ENCODE measurements at places on chromosomes 16 and 17. TPM values are rescaled to one million over a fixed set of nuclear protein-coding genes. Genes with fewer than 3 reads are reported as not detected.
A peak's percentile ranks its signal among the peaks of the same experiment; 100 is the strongest.

GRCh38 chr16:23351360-23351759, 49.3 kb downstream of the SCNN1B start:
- DNase-seq: peak; percentile 87

Gene CSHL1
- total RNA-seq: not detected

GRCh38 chr16:72122308-72122707, 28.7 kb downstream of the DHX38 start:
- DNase-seq: no peak

GRCh38 chr16:31488468-31489297, 5.8 kb downstream of the SLC5A2 start:
- DNase-seq: no peak

Gene HOXB8
- 7.4 TPM for total RNA-seq

GRCh38 chr16:18792836-18793433, 2.8 kb upstream of the RPS15A start:
- no peak for DNase-seq

Gene CLN3
- total RNA-seq: 123 TPM

Gene STX1B
- total RNA-seq: 0.52 TPM

DNA sequence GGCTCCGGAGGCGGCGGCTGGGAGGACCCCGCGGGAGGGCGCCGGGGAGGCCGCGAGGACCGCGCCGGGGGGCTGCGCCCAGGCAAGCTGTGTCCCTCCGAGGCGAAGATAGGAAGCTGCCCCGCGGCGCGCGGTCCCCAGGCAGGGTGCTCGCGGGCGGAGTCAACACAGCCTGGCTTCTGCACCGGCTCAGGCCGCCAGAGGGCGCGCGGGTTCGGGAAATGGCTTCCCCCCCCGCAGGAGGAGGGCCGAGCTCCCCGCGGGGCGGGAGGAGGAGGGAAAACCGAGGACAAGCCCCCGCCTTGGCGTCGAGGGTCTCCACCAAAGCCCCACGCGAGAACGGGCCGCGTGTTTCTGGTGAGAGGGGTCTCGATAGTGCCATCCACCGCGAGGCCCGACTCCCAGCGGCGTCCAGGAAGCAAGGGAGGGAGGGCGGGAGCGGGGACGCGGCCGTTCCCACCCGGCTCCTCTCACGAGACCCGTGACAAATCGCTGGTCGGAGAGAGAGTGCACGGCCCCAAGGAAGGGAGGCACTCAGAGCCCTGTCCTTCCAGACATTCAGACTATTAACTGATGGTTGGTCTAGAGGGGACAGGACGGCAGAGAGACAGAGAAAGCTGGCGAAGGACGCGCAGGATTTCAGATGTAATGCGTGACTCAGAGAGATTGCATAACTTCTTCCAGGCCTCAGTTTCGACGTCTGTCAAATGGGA, 64.4 kb upstream of the DNAJA2 start:
- peak; percentile 94 for DNase-seq

Gene CDRT4
- total RNA-seq: 5.3 TPM
